Effector memory CD4-positive, alpha-beta T cell (primary cell): ENCODE measurements at places on chromosomes 5 and 9.

DNA sequence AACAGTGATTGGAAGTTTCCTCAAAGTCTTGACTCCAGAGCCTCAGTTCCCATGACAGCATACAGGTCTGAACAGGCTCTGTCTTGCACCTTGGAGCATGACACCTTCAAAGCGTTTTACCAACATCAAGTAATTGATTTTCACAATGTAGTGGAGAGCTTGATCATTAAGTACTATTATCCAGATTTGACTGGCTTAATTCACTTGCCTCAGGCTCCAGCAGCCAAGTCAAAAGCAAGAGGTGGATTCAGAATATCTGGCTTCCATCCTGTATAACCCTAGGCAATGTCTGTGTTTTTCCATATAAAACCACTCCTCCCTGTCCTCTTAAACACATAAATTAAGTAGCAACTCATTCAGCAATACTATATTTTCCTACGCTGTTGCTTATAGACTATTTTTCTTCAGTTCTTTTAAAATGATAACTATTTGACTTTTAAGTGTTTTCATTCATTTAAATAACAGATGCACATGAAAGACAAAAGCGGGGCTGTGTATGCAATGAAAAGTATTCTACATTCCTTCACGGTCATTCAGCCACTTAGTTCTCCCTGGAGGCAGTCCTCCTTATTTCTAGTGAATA is 150.8 kb upstream of the RANBP3L start:
- no peak for DNase-seq

- no peak for DNase-seq
These were observed 48.0 kb downstream of the TARS1 start for GRCh38 chr5:33488558-33489355.

GRCh38 chr5:126053630-126054029 is 369.6 kb upstream of the GRAMD2B start:
- no peak for DNase-seq

DNA sequence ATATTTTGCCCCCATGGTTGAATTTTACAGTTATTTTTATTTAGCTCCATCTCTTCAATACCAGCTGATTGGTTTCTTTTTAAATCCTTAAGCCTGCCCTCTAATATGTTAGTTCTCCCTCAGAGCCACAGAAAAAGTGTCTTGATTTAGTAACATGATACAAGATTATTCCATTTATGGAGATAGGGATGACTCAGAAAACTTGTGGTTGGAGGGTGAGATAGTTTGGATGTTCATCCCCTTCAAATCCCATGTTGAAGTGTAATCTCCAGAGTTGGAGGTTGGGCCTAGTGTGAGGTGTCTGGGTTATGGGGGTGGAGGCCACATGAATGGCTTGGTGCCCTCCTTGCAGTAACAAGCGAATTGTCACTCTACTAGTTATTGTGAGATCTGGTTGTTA is 115.7 kb downstream of the FBXO38 start:
- DNase-seq = no peak

GRCh38 chr5:150734579-150735384 is 24.0 kb downstream of the DCTN4 start:
- DNase-seq = no peak

DNA sequence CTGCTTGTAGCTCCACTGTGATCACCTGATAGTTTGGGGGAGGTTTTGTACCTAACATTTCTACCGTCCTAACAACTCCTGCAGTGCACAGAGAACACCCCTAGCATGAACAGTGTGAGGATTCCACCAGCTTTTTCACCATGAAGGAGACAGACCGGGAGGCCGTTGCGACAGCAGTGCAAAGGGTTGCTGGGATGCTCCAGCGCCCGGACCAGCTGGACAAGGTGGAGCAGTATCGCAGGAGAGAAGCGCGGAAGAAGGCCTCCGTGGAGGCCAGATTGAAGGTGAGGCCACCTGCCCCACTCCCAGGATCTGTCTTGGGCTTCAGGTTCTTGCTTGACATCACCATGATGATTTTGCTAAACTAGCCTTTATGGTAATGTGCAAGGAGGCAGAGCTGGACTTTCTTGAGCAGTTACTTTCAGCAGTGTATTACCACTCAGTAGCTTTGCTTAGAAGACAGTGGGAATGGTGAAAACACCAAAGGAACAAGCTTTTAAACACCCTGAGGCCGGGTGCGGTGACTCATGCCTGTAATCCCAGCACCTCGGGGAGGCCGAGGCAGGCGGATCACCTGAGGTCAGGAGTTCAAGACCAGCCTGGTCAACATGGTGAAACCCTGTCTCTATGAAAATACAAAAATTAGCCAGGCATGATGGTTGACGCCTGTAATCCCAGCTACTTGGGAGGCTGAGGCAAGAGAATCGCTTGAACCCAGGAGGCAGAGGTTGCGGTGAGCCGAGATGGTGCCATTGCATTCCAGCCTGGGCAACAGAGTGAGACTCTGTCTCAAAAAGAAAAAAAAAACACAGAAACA is 3.3 kb downstream of the EXOC3 start:
- no peak for DNase-seq
